ENCODE measurements at places on chromosomes 5 and 9.
A peak's percentile ranks its signal among the peaks of the same experiment; 100 is the strongest.

DNA sequence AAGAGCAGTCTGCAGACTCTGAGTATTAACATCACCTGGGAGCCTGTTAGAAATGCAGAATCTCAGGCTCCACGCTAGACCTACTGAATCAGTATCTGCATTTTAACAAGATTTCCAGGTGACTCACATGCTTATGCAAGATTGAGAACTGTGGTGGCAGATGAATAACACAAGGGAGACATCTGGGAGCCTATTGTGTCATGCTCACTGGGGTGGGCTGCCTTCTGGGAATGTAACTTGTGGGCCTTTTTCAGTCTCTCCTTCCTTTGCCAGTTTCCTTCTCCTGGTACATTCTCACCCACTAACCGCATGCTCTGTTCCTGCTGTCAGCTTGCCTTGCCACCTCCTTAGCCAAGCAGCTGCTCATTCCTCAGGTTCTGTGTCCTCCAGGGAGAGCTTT lies 176.6 kb upstream of the C9orf72 start:
- DNase-seq, result no peak

DNA sequence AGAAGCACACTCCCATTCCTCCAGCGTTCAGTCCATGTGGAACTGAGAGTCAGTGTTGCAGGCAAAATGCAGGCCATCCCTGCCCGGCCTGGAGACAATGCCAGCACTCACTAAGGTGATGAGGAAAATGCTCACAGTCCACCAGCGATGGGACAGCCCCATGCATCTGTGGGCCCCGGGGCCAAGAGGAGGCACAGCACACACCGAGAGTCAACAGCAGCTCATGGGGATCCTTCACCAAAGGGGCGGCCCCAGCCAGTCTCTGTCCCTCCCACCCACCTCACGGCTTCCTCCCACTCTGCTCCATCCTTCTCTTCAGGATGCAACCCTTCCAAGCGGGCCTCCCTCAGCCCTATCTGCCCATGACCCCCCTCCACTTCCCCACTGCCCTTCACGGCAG lies 6.2 kb downstream of the SEMA4D start:
- DNase-seq, result no peak

DNA sequence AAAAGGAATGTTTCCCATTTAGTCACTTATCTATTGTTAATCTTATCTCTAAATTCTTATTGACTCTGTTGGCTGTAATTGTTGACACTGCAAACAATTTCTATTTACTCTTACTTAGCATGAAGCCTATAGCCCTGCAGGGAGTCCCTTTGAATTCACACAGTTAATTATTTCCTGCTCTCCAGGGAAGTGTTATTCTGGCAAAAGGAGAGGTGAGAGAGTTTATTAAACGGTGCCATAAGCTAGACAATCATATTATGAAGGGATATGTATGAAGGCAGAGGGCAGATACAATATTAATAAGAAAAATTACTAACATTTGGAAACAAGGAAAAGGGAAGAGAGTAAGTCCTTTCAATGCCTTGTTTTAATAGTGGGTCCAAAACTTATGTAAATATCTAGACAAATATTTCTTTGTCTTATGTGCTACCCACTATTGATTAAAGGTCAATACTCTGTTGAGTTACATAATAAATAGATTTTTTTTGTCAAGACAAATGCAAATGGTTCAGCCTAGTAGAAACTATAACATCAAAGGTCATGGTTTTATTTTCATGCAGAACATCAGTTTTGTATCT lies 107.1 kb downstream of the CDH18 start:
- no peak for DNase-seq

- DNase-seq, result no peak
Observed at GRCh38 chr5:88924330-88924657, 41.3 kb upstream of the MEF2C start.

DNA sequence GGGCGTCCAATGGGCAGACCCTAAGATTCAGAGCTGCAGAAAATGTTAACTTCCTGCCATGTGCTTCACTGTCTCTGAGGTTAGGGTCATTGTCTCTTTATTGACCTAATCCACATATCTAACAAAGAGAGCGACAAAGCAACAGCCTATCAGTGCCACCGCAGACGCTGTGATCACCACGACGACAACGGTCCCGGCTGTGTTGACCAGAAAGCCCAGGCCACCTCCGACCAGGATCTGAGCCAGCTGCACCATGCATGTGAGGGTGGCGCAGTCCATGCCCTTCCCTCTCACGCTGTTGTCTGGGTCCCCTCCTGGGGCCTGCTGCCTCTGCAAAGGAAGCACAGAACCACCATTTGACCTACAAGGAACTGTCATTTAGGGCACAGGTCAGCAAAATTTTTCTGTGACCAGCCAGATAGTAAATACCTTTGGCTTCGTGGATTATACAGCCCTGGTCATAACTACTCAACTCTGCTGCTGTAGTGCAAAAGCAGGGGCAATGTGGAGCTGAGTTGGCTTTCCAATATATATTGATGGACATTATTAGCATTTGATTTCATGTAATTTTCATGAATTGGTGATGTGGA lies 8.5 kb downstream of the RXFP3 start:
- DNase-seq, result no peak

DNA sequence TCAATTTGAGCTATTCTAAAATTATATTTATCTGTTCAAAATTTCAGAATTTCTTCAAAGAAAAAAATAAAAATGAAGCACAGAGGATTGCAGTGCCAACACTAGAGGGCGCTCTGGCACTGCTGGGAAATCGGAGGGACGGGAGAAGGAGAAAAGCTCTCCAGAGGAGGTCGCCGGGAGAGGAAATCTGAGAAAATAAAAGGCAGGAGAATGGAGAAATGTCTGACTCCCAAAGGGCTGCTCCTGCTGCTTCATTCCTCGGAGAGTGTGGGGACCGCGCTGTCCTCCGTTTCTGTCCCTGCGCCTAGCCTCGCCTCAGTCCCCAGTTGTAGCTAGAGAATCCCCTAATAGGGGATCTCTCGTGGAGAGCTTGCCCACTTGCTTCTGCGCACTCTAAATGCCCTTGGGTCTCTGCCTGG lies 40.0 kb upstream of the ARSB start:
- DNase-seq, result peak; percentile 11

- DNase-seq, result no peak
Observed at GRCh38 chr5:173050791-173051190, 5.4 kb upstream of the CREBRF start.

GRCh38 chr5:105807290-105807689 lies 1863.4 kb downstream of the EFNA5 start:
- DNase-seq, result no peak

GRCh38 chr5:52007230-52007858 lies 624.1 kb downstream of the ISL1 start:
- no peak for DNase-seq

GRCh38 chr9:8683496-8683895 lies 883.9 kb upstream of the DMAC1 start:
- DNase-seq, result no peak

GRCh38 chr9:78363221-78363620 lies 66.3 kb downstream of the PSAT1 start:
- peak; percentile 29 for DNase-seq
